ENCODE measurements at places on chromosomes 4 and X.

- H3K27ac ChIP-seq, result no peak overlapping the region
- H3K27me3 ChIP-seq, result no peaks in the 10 kb centered on the region
- peaks cover 8% of the 10 kb centered on the region for H3K4me1 ChIP-seq
Measured at GRCh38 chrX:151701531-151701930, 6.3 kb downstream of the PRRG3 start.

- no peaks in the 10 kb centered on the region for H3K4me1 ChIP-seq
- no peak for DNase-seq
- no peak overlapping the region for H3K27ac ChIP-seq
Measured at GRCh38 chr4:28444886-28445496, 1584.3 kb downstream of the STIM2 start.

DNA sequence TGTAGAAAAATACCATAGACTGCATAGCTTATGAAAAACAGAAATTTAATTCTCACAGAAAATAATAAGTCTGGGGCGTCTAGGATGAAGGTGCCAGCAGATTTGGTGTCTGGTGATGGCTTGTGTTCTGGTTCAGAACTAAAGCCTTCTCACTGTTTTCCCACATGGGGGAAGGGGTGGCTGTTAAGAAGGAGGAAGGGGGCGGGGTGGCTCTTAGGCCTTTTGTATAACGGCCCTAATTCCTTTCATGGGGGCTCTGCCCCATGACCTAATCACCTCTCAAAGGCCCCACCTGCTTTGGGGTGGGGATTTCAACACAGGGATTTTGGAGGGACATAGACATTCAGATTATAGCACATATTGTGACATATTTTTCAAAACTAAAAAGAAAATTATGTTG, 173.2 kb upstream of the TECRL start:
- DNase-seq, result no peak
- no peak overlapping the region for H3K4me3 ChIP-seq
- H3K27ac ChIP-seq, result no peak overlapping the region
- H3K4me1 ChIP-seq, result no peaks in the 10 kb centered on the region
- H3K36me3 ChIP-seq, result no peaks in the 10 kb centered on the region
- no peaks in the 10 kb centered on the region for H3K27me3 ChIP-seq

DNA sequence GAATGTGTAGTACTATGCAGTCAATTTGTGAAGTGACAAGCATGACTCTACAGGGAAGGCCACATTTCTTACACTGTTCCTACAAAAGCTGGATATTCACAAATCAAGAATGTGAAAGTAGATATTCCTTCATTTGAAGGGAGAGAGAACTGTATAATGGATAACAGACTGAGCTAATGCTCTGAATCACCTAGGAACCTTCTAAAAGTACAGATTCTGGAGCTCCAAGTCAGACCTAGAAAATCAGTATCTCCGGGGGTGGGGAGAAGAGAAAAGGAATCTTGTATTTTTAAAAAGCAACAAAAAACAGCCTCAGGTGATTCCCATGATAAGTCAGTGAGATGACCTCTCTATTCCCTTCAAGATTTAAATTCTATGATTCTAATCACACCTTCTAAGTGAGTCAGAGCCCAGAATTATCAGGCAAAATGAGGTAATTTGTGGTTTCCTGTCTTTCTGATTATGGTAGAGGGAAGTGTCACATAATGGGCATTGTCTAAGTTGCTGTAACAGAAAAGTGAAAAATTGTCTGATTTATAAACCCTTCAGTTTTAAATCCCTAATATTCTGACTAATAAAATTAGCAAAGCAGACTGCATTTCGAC, 80.9 kb downstream of the IL21 start:
- H3K4me1 ChIP-seq, result no peaks in the 10 kb centered on the region
- no peak overlapping the region for H3K27ac ChIP-seq
- no peak overlapping the region for H3K4me3 ChIP-seq
- no peaks in the 10 kb centered on the region for H3K36me3 ChIP-seq
- H3K27me3 ChIP-seq, result no peaks in the 10 kb centered on the region

DNA sequence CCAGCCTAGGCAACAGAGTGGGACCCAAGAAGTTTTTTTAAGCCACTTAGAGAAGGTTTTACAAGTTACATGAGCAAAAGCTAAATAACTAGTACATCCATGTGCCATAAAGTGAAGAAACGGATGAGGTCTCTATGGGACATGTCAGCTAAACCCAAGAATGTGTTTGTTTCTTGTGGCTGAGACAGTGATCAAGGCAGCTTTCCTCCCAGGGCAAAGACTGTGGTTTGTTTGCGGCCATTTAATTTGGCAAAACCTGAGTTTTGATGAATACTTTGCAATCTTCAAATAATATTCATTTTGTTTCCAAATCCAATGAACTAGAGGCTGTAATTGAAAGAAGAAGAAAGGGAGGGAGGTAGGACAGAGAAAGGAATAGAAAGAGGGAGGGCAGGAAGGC, 44.9 kb upstream of the SLC2A9 start:
- H3K4me3 ChIP-seq, result no peak overlapping the region
- no peaks in the 10 kb centered on the region for H3K27me3 ChIP-seq
- H3K27ac ChIP-seq, result peak overlapping the region; percentile 50
- H3K4me1 ChIP-seq, result peaks cover 32% of the 10 kb centered on the region

- H3K4me3 ChIP-seq, result no peak overlapping the region
- no peaks in the 10 kb centered on the region for H3K36me3 ChIP-seq
- no peaks in the 10 kb centered on the region for H3K4me1 ChIP-seq
- H3K27me3 ChIP-seq, result peaks cover 12% of the 10 kb centered on the region
- H3K27ac ChIP-seq, result no peak overlapping the region
Measured at GRCh38 chrX:10040961-10041360, 73.8 kb downstream of the CLDN34 start.

- DNase-seq, result no peak
- no peaks in the 10 kb centered on the region for H3K27me3 ChIP-seq
- peaks cover 58% of the 10 kb centered on the region for H3K36me3 ChIP-seq
Measured at GRCh38 chr4:7813674-7814073, 126.0 kb downstream of the AFAP1 start.

DNA sequence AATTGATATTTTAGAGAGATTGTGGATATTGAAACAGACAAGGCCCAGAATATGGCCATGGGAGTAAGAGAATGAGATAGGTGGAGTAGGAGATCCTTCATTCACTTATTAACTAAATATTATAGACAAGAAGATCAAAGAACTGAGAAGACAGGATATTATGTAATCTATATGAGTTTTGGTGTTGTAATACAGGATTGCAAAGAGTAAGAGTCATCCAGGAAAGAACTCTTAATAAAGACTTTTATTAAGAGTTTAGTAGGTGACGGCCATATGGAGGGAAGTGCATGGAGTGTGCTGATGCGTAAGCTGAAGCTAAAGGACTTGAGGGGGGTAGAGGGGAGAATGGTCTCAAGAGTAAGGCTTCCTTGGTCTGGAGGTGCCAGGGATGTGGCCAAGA, 153.7 kb downstream of the VEGFC start:
- no peaks in the 10 kb centered on the region for H3K4me1 ChIP-seq
- no peaks in the 10 kb centered on the region for H3K36me3 ChIP-seq
- no peak for DNase-seq
- H3K27me3 ChIP-seq, result no peaks in the 10 kb centered on the region

- H3K27me3 ChIP-seq, result no peaks in the 10 kb centered on the region
- DNase-seq, result no peak
- no peaks in the 10 kb centered on the region for H3K36me3 ChIP-seq
- H3K4me3 ChIP-seq, result no peak overlapping the region
- no peak overlapping the region for H3K27ac ChIP-seq
Measured at GRCh38 chr4:114257501-114257900, 278.1 kb upstream of the ARSJ start.

GRCh38 chr4:7757501-7758471, 181.9 kb downstream of the AFAP1 start:
- H3K4me1 ChIP-seq, result peaks cover 28% of the 10 kb centered on the region
- peaks cover 71% of the 10 kb centered on the region for H3K36me3 ChIP-seq
- H3K27me3 ChIP-seq, result no peaks in the 10 kb centered on the region
- H3K27ac ChIP-seq, result no peak overlapping the region

- peak overlapping the region; percentile 58 for H3K4me3 ChIP-seq
- H3K36me3 ChIP-seq, result no peaks in the 10 kb centered on the region
- no peak overlapping the region for H3K27ac ChIP-seq
- H3K4me1 ChIP-seq, result peaks cover 7% of the 10 kb centered on the region
Measured at GRCh38 chr4:76250962-76251361, 559 bp upstream of the FAM47E start.

DNA sequence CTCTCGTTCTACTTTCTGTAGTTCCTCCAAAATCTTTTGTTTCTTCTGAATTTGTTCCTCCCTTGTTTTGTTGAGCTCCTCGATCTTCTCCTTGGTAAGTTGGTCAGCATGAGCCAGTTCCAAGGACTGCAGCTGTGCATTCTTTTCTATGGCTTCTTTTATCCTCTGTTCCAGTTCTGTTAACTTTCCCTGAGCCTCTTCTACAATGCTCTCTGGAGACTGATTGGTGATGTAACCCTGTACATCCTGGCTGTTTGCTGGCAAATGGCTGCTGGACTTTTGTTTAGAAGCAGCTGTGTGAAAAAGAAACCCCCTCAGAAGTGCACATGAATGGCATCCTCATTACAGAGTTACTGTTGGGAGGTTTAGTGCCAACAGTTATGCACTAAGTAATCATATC, 70.5 kb upstream of the COX18 start:
- no peak overlapping the region for H3K27ac ChIP-seq
- H3K4me1 ChIP-seq, result peaks cover 4% of the 10 kb centered on the region
- no peak overlapping the region for H3K4me3 ChIP-seq
- peaks cover 7% of the 10 kb centered on the region for H3K36me3 ChIP-seq
- no peak for DNase-seq
- no peaks in the 10 kb centered on the region for H3K27me3 ChIP-seq

GRCh38 chr4:3493720-3494461, 30.8 kb downstream of the DOK7 start:
- H3K27ac ChIP-seq, result no peak overlapping the region
- DNase-seq, result no peak
- H3K4me1 ChIP-seq, result peaks cover 34% of the 10 kb centered on the region
- peaks cover 21% of the 10 kb centered on the region for H3K27me3 ChIP-seq
- H3K36me3 ChIP-seq, result peaks cover 50% of the 10 kb centered on the region

GRCh38 chrX:53430231-53430630, 3.9 kb downstream of the HSD17B10 start:
- H3K36me3 ChIP-seq, result peaks cover 30% of the 10 kb centered on the region
- no peak for DNase-seq
- peaks cover 32% of the 10 kb centered on the region for H3K27me3 ChIP-seq

DNA sequence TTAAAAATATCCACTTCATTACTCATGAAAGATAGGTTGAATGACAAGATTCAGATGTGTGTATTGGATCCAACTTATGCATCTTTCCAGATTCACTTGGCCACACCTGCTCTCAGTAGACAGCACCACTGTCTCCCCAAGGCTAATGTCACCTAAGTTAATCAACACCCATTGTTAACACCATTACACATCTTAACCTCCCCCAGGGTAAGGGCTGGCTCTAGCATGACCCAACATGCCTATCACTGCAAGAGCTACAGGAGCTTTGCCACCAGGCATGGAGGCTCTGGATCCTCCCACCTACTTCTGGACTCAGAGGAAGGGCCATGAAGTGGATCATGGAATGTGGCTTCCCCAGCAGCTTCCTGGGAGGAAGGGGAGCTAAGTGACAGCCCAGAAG, 32.8 kb upstream of the LSM6 start:
- no peak overlapping the region for H3K4me3 ChIP-seq
- no peak overlapping the region for H3K27ac ChIP-seq
- no peaks in the 10 kb centered on the region for H3K27me3 ChIP-seq
- no peaks in the 10 kb centered on the region for H3K4me1 ChIP-seq

GRCh38 chrX:112148397-112148796, 65.8 kb upstream of the TRPC5 start:
- H3K36me3 ChIP-seq, result no peaks in the 10 kb centered on the region
- H3K4me3 ChIP-seq, result no peak overlapping the region
- peaks cover 2% of the 10 kb centered on the region for H3K27me3 ChIP-seq
- H3K4me1 ChIP-seq, result no peaks in the 10 kb centered on the region

DNA sequence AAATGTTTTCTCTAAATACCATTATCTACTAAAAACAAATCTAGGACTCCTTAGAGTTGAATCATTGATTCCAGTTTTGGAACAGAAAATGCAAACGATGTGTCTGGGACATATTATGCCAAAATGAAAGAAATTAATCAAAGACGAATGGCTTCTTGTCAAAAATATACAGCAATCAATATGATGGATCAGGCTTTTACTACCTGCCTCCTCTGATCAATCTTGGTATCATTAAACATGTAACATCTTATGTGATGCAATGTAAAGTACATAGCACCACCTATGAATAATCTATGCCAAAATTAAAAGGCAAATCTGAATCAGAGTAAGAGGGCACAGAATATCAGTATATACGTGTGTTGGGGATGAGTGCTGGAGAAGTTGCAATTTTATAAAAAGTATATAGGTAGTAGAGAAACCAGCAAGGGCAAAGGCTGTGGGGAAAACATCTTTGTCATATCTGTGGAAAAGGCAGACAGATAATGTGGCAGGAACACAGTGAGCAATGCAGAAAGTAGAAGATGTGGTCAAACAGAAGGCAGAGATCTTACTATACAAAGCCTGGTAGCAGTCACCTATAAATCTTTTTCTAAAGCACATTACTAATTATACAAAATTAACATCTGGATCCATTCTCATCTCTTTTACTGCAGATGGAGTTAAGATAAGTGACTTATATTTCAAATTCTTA, 152.7 kb downstream of the ANTXR2 start:
- no peaks in the 10 kb centered on the region for H3K4me1 ChIP-seq
- no peak overlapping the region for H3K4me3 ChIP-seq
- no peak for DNase-seq
- H3K27ac ChIP-seq, result no peak overlapping the region
- H3K27me3 ChIP-seq, result no peaks in the 10 kb centered on the region
- H3K36me3 ChIP-seq, result no peaks in the 10 kb centered on the region

DNA sequence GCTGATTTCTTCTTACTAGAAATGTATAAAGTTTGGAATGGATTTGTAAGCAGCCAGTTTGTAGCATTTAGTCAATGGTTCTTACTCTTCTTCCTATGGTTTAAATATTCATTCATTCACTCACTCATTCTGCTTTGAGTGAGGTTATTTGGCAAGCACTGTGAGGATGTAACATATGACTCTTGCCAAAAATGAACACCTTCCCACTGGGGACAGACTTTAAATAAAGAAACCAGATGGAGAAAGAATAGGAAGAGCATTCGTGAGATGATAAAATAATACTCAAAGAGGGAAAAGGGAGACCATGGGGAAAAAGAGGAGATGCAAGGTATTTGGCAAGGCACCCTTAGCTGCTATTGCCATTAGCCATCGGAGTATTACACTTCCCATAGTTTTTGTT, 586.1 kb downstream of the ADGRL3 start:
- no peak overlapping the region for H3K27ac ChIP-seq
- H3K36me3 ChIP-seq, result no peaks in the 10 kb centered on the region
- H3K27me3 ChIP-seq, result no peaks in the 10 kb centered on the region
- no peak for DNase-seq
- no peak overlapping the region for H3K4me3 ChIP-seq
- H3K4me1 ChIP-seq, result no peaks in the 10 kb centered on the region

GRCh38 chr4:110609044-110609750, 13.7 kb downstream of the PITX2 start:
- peaks cover 17% of the 10 kb centered on the region for H3K4me1 ChIP-seq
- DNase-seq, result no peak
- no peaks in the 10 kb centered on the region for H3K36me3 ChIP-seq
- H3K27ac ChIP-seq, result no peak overlapping the region
- peaks cover 62% of the 10 kb centered on the region for H3K27me3 ChIP-seq

GRCh38 chr4:89242216-89242615, 65.4 kb downstream of the GPRIN3 start:
- DNase-seq, result no peak
- no peak overlapping the region for H3K27ac ChIP-seq
- H3K27me3 ChIP-seq, result no peaks in the 10 kb centered on the region
- no peaks in the 10 kb centered on the region for H3K36me3 ChIP-seq
- H3K4me3 ChIP-seq, result no peak overlapping the region
